Stimulated activated CD4-positive, alpha-beta T cell treated with anti-CD3 and anti-CD28 coated beads, TNF-alpha, amount 100 ng/mL, for 1 hour (primary cell): ENCODE measurements at places on chromosomes 4 and X.

- no peak for DNase-seq
These were observed 9.8 kb upstream of the ACOT9 start for GRCh38 chrX:23752740-23753415.

- DNase-seq = no peak
These were observed 208.1 kb downstream of the ANKRD50 start for GRCh38 chr4:124504431-124504830.

- DNase-seq = no peak
These were observed 127.1 kb downstream of the TRIML1 start for GRCh38 chr4:188266386-188266785.

GRCh38 chr4:111934314-111934713, 210.9 kb upstream of the FAM241A start:
- DNase-seq = no peak

- no peak for DNase-seq
These were observed 707.8 kb upstream of the AMOT start for GRCh38 chrX:113548308-113549015.

GRCh38 chr4:41525129-41525528, 12.8 kb upstream of the LIMCH1 start:
- DNase-seq = no peak

DNA sequence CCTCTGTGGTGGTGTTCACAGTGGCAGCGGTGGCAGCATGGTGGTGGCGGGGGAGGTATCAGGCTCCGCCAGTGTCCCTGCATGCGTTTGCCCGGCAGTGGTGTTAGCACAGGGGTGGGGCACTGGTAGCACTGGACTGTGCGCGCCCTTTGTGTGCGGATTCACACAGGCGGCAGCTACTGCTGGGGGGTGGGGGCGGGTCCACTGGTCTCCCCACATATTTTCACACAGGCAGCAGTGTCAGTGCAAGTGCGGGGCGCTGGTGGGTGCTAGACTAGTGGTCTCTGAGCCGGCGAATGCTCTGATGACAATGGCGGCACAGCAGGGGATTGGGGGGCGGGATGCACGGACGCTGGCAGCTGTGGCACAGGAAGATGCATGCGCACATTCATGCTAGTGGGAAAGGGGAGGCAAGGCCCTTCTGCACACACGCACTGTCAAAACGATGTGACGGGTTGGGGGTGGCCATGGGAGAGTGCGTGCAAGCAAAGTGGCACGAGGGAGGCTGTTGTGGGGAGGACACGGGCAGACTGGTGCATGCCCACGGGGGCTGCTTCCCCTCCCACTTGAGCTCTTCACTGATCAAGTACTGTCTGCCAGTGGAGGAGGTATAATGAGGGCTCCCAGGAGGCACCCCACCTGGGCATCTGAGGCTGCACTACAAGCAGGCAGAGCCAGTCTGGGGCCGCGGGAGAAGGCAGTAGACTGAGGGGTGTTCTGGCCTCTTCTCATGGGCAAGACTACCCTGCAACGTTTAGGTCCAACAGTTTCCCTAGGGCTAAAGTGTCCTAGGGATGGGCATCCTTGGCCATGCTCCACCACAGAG, 53.0 kb downstream of the POF1B start:
- no peak for DNase-seq

DNA sequence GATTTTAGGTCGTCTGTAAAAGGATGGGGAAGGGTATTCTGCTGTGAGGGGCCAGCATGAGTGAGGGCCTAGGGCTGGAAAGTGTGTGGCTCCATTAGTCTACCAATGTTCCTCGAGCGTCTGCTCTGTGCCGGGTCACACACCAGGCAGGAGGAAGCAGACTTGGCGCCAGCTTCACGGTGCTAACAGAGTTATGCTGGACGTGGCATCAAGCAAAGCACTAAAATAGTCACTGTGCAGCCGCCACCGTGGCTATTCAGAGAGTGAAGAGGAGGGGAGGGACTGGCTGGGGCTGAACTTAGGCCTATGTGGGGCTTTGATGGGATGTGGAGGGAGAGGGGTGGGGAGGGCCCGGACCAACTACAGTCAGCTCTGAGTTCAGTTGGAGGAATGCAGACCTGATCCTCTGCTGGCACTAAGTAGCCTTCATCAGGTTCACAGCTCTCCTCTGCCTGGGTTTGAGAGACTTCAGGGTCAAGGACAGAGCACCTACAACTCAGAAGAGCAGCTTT, 83.9 kb upstream of the MSX1 start:
- no peak for DNase-seq

DNA sequence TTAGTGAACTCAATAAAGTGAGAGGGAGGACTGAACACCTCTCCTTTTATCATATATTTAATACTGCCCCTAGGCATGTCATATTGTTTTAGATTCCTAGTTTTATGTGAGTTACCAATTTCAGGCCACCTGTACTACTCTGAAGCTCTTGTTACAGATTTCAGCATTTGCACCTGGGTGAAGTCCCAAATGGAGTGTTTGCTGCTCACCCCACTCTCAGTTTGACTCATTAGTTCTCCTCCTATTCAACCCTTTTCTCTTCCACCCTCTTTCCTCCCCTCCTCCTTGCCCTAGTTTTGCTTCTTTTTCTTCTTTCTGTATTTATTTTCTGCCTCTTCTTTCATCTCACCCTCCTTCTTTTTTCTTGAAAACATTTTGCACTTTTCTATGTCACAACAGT, 1852.2 kb upstream of the IGFBP7 start:
- no peak for DNase-seq

- DNase-seq = no peak
These were observed 26.5 kb downstream of the DCHS2 start for GRCh38 chr4:154465085-154465484.

GRCh38 chr4:1171311-1172227, 814 bp downstream of the SPON2 start:
- peak; percentile 35 for DNase-seq

DNA sequence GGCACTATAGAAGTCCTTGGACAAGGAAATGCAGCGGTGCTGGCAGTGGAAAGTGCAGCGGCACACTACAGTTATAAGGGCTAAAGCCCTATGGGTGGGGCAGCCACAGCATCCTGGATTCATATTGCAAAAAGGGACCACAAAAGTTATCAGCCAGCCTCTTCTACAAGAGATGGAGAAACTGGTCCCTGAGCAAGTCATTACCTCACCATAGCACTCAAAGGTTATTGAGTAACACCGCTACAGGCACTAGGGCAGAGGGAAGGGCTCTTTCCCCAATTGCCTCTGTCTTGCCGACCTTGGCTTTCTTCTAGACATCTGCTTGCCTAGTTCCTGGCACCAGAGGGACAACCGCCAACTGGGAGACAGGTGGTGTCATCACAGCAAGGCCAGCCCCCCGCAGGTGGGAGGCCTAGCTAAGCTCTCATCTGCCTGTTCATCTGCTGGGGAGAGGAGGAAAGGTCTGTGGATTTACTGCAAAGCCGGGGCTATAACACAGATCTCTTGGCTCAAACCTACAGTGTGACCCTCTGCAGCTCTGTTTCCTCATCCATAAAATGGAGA, 600.0 kb downstream of the BCOR start:
- DNase-seq = no peak

- no peak for DNase-seq
These were observed 210.6 kb upstream of the KLF3 start for GRCh38 chr4:38453253-38453881.

- no peak for DNase-seq
These were observed 54.6 kb downstream of the C4orf50 start for GRCh38 chr4:5963611-5964010.

DNA sequence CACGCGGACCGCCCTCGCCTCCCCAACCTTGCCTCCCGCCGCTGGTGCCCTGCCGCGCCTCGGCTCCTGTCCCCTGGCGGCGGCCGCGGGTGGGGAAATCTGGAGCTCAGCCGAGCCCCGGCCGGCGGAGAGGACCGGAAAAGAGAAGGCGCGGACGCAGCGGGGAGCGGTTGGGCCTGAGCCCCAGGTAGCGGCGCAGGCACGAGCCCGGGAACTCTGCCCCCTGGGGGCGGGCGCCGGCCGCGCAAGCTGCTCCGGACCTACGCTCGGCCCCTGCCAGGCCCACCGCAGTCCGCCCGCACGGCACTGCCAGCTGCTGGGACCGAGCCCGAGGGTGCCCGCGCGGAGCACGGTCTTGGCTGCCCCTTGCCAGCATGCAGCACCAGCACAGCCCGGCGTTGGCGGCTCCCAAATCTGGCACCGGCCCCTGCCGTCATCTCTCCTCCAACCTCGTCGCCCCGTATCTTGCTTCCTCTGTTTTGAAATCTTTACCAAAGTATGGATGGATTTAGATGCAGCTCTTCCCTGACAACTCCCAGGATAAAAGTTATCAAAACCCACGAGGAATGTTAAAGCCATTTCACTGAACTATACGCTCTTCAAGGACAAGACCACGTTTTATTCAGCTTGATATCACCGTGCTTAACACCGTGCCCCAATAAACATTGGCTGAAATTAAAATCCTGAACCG, at the start of gene PRSS12:
Gene PRSS12, minus strand, starts transcription at position 161 of the 691 bp plus-strand sequence. CDS start 283 bp downstream, outside the sequence.
- peak; percentile 0 for DNase-seq

GRCh38 chrX:24314019-24314635, at the start of gene SUPT20HL2:
SUPT20HL2 (minus strand) TSS chrX:24314069; CDS start chrX:24313315, 754 bp downstream.
- no peak for DNase-seq

GRCh38 chr4:52358883-52359321, 300.2 kb downstream of the USP46 start:
- no peak for DNase-seq

GRCh38 chr4:146470604-146471003, 51.1 kb downstream of the SLC10A7 start:
- no peak for DNase-seq

- no peak for DNase-seq
These were observed 12.1 kb upstream of the ARAP2 start for GRCh38 chr4:36256398-36256891.

DNA sequence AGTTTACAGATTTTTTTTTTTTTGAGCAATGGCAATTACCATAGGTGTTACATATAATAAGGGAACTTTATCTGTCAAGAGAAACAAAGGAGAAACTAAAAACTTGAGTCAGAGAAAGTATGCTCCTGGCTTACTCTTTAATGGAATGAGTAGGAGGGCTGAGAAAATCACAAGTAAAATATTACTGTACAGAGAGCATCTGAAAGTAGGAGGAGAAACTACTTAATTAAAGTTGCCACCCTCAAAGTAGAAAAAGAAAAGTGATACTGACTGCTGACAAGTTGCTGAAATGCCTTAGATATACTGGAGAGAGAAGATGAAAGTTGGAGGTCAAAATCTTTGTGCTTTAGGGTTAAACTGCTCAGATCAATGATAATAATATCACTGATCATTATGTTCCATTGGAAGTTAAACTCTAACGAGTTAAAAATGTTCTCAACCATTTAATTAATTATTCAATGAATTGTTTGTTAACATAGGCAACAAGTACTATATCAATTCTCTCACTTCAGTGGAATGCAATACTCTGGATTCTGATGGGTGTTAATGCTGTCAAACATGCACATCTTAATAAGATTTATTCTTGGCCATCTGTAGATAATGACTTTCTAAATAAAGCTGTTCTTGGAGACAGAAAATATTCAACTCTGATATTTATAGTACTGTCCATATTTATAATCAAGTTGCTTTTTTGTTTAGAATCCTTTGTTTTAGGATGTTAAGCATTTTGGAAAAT, 61.2 kb upstream of the CAMK2D start:
- no peak for DNase-seq

GRCh38 chr4:1349359-1350168, 2.6 kb downstream of the UVSSA start:
- DNase-seq = no peak

GRCh38 chr4:148442832-148443511, 758 bp upstream of the NR3C2 start:
- DNase-seq = no peak

DNA sequence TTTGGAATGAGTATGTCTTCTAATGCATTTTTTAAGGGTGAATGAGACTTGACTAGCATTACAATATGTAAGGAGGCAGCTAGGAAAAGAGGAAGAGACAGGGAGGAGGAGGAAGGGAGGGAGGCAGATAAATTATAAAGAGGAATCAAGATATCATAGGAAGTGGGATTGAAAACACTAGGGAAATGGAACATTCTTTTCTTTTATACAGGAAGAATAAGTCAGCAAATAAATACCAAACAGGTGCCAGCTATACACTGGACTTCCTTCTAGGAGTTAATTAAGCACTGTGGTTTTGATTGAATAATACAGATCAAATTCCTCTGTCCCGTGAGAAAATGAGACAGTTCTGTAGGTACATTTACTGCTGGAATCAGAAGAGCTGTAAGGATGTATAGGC, 78.6 kb downstream of the PACRGL start:
- no peak for DNase-seq

DNA sequence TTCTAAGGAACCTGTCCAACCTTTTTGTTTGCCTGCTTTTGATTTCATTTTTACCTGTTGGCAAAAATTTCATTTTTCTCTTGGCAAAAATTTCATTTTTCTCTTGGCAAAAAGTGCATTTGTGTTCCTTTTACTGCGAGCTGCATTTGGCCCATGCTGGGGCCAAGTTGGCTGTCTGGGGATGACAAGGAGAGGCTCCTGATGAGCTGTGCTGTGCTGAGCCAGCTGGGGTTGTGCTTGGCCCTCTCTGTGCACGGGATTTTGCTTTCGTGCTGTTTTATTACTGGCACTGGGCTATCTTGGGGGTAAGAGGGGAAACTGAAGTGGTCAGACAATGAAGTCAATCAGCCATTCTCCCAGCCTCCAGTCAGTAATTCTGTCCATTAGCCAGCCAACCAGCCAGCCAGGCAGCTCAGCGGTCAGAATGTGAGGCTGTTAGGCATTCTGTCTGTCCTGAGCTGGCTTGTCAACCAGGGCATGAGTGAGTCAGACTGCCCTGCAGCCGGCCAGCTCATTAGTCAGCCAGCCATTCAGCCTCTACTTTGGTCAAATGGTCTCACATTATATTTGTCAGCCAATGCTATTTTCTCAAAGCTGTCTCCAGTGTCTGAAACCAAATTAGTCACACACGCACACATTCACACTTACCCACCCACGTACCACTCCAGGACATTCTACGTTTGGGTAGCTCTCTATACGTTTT, 56.9 kb upstream of the PRPS1 start:
- DNase-seq = no peak

- no peak for DNase-seq
These were observed 3.6 kb downstream of the PSAPL1 start for GRCh38 chr4:7430965-7431695.

- no peak for DNase-seq
These were observed 1337.5 kb downstream of the FSTL5 start for GRCh38 chr4:160826339-160826679.

DNA sequence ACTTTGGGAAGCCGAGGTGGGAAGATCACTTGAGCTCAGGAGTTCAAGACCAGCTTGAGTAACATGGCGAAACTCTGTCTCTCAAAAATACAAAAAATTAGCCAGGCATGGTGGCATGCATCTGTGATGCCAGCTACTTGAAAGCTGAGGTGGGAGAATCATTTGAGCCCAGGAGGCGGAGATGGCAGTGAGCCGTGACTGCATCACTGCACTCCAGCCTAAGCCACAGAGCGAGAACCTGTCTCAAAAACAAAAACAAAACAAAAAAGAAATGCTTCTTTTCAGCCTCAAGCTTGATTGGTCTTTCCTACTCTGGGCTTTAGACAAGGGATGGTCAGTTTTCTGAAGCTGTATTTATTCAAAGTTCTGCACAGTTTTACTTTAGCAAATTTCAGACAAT, 15.8 kb upstream of the DHRSX start:
- no peak for DNase-seq

DNA sequence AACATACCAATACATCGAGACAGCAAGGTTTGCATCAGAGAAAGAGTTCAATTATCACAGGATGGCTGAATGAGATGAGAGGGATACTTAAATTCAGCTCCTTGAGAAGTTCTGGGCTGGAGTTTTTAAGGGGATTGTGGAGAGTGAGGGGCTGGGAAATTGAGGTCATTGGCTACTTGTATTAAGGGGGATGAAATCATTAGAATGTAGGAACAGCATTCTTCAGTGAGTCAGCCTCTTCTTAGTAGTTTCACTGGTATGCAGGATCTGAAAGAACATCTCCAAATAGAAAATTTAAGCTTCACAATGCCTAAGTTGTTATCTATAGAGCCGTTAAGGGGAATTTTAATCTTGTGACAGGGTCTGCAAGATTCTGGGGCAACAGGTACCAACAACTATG, 211.6 kb upstream of the TAPT1 start:
- no peak for DNase-seq
